Stimulated activated CD4-positive, alpha-beta T cell treated with anti-CD3 and anti-CD28 coated beads, Interleukin-1b, Interleukin-23, amount 100 ng/mL, for 24 hours (primary cell): ENCODE measurements at places on chromosomes 7 and 10.

DNA sequence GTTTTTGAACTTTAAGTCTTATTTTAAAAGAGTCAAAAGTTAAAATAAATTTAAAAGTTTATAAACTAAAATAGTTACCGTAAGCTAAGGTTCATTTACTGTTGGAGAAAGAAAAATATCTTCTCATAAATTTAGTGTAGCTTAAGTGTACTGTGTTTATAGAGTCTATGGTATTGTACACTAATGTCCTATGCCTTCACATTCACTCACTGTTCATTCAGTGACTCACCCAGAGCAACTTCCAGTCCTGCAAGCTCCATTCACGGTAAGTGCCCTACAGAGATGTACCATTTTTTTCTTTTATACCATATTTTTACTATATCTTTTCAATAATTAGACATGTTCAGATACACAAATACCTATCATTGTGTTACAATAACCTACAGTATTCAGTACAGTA is 97.6 kb downstream of the PTN start:
- DNase-seq, result no peak

- no peak for DNase-seq
Observed at GRCh38 chr7:128849156-128849515, 13.5 kb upstream of the ATP6V1F start.

DNA sequence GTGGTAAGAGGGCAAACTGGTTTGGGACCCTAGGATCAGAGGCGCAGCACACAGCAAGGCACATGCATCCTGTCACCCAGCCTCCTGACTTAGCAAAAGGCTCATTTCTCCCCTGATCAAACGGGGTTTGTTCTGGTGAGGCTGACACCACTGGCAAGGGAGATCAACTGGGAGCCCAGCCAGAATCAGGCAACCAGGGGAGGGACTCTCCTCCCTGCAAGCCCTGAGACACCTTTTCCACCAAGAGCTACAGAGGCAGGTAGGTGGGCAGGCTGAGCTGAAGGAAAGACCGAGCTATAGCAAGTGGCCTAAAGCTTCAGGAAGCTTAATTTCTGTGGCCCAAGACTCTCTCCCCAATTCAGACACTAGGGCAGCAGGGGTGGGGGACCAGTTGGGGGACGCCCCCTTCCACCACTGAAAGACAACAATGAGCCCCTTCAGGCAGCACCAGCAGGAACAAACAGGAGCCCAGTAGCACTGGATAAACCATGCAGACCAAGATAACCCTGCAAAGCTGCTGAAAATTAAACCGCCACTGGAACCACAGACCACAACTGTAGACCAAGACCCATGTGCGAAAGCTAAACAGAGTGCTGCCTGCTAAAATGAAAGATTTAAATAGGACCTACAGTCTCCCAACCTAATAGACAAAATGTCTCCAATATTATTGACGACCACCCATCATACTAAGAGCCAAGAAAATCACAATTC is 27.1 kb upstream of the SAR1A start:
- DNase-seq, result no peak

DNA sequence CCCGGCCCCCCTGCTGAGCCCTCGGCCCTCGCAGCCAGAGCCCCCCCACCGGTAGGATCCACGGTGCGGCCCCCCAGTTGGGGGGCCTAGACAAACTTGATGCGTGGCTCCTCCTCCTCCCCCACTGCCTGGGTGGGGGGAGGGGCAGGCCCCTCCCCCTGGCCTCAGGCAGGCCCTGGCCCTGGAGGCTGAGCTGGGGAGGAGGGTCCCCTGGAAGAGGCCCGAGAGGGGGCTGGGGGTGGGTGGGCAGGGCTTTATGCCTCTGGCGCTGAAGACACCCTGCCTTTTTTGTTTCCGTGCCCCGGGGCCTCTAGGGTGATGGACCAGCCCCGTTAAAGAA is 3.7 kb downstream of the VPS37D start:
- no peak for DNase-seq

GRCh38 chr7:44236333-44236728 is 35.6 kb downstream of the YKT6 start:
- no peak for DNase-seq
